ENCODE measurements at places on chromosomes 6 and 20.
A peak's percentile ranks its signal among the peaks of the same experiment; 100 is the strongest.

DNA sequence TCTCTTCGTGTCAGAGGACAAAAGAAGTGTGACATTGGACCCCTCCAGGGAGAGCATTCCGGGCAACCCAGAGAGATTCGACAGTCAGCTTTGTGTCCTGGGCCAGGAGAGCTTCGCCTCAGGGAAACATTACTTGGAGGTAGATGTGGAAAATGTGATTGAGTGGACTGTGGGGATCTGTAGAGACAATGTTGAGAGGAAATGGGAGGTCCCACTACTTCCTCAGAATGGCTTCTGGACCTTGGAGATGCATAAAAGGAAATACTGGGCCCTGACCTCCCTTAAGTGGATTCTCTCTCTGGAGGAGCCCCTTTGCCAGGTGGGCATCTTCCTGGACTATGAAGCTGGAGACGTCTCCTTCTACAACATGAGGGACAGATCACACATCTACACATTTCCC, 9.5 kb upstream of the BTN3A3 start:
- DNase-seq, result no peak

- peak; percentile 30 for DNase-seq
Observed at GRCh38 chr20:22533823-22534751, 50.3 kb downstream of the FOXA2 start.

DNA sequence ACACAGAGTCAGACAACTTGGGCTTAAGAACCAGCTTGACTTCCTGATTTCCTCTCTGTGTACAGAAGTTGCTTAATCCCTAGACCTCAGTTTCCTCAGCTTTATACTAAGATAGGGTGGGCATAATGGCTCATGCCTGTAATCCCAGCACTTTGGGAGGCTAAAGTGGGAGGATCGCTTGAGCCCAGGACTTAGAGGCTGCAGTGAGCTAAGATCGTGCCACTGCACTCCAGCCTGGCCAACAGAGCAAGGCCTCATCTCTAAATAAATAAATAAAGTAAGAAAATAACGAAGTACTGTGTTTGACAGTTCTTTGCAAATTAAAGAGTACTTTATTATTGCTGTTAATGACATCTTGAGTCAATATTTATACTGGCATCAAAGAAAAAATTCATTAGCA, 41.7 kb downstream of the CNKSR3 start:
- no peak for DNase-seq

- DNase-seq, result peak; percentile 32
Observed at GRCh38 chr20:62370115-62370806, 3.1 kb upstream of the LAMA5 start.

GRCh38 chr6:121965739-121966138, 433.7 kb upstream of the HSF2 start:
- no peak for DNase-seq

GRCh38 chr6:11785415-11785773, 6.8 kb upstream of the ADTRP start:
- DNase-seq, result peak; percentile 61

DNA sequence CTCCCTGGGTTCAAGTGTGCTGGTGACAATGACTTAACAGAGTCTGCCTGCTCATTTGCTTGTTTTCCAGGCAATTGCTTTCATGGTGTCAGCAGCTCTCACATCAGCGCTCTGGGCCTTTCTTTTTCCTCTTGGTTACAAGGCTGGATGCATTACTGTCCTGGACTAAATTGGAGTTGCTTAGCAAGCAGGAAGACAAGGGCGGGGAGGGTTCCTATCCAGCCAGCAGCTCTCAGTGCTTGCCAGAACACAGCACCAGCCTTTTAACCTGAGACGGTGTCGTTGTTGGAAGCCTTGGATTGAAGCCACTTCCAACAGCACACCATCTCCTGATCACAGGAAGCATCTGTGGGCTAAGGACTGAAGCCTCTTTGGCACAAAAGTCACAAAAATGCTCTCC, 606.9 kb downstream of the CDH26 start:
- DNase-seq, result no peak

DNA sequence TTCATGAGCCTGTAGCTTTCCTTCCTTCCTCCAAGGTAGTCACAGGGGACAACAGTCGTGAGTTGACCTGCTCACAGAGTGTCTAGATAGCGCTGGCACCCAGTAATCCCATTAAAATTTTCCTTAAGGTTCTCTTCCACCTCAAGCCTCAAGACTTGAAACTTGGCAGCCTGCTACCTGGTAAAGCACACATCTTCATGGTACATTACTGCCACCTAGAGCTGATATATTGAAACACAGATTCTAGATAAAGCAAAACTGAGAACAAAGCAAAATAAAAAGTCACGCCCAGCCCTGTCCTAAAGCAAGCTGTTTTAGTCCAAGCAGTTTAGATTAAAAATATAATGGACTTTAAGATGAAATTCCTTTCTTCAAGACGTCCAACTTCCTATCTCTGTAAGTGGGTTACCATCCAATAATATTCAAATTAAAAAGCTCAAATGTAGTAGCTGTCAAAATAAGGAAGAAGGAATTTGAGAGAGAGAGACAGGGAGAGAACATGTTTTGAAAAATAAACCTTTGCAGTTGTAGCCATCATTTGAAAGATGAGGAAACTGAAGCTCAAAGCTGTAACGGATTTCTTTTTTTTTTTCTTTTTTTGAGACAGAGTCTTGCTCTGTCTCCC, 50.7 kb upstream of the CD83 start:
- peak; percentile 81 for DNase-seq

- no peak for DNase-seq
Observed at GRCh38 chr20:4061987-4062386, 46.6 kb upstream of the RNF24 start.

DNA sequence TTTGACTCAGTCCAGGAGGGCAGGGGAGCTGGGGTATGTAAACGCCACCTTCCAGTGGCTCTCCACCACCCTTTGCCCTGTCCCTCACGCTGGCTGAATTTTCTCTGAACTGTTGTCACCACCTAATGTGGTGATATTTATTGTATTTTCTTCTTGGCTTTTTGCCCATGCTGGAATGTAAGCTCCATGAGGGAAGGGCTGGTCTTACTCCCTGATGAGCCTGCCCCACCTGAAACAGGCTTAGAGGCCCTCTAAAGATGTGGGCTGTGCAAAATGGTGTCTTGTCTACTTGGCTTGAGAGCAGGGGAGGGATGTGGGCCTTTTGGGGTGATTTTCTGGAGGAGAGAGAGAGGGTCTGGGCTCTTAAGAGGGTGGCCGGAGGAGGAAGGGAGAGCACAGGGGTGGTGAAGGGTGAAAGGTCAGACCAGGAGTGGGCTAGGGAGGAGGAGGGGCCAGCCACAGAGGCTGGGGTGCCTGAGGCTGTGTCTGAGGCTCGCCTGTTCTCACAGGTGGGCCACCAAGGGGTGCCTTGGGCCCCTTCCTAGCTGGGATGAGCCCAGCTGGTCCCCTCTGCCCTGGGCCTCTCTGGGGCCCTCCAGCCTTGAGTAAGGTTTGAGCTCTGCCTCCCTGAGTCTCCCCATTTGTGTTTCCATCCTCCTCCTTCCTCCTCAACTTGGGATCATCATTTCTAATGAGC, 37.3 kb downstream of the SPDEF start:
- no peak for DNase-seq

GRCh38 chr6:81051952-81052351, 700.5 kb downstream of the TENT5A start:
- DNase-seq, result no peak

DNA sequence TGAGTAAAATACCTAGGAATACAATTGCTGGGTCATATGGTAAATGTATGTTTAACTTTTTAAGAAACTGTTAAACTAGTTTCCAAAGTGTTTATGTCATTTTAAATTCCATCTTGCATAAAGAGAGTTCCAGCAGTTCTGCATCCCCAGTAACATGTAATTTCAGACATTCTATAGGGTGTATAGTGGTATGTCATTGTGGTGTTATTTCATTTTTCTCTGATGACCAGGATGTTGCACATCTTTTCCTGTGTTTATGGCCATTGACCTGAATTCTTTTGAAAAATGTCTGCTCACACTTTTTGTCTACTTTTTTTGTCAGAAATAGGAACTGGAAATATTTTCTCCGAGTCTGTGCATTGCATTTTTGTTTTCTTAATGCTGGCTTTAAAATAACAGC, 128.9 kb downstream of the TMEM200A start:
- DNase-seq, result no peak

DNA sequence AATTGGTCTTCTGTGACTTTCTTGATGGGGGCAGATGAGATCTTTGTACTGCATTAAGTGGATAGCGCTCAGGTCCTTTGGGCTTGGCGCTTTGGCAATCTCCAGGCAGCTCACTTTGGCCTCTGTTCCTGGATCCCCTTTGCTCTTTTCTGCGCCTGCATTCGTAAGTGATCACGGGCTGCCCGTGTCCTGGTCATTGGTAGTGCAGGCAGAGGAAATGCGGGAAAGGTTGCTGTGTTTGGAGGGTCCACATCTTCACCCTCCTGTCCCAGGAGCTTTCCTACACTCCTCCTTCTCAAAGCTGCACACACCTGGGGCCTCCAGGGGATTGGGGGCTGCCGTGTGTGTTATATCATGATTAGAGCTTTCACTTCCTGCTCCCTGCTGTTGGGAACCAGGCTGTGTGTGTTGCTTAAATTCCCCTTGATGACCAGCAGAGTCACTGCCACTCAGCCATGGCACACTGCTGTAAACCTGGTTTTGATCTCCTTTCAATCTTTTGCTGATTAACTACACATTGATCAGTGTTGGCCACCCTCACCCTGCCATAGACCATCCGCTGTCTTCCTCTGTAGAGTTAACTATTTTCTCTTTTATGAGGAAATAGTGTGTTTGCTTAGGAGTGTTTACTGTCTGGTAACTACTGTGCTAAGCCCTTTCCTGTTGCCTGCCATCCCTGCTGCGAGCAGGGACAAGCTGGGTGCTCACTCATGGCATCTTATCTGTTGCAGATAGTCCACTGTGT, 13.0 kb upstream of the SNHG17 start:
- peak; percentile 62 for DNase-seq

GRCh38 chr6:134549854-134550253, 231.9 kb upstream of the SGK1 start:
- no peak for DNase-seq

DNA sequence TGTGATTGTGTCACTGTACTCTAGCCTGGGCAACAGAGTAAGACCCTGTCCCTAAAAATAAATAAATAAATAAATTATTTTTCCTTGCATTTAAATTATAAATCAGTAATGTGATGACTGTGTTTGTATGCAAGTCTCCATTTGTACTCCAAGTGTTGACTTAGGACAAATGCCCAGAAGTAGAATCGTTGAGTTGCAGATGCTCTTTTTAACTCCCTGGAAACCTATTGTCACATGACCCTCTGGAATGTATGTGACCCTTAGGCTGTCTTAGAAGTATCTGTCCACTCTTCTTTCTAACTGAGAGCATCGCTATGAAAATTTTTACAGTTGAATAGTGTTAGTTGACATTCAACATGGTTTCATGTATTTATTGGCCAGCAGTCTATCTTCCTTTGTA, 18.8 kb downstream of the OR2A4 start:
- DNase-seq, result peak; percentile 44

DNA sequence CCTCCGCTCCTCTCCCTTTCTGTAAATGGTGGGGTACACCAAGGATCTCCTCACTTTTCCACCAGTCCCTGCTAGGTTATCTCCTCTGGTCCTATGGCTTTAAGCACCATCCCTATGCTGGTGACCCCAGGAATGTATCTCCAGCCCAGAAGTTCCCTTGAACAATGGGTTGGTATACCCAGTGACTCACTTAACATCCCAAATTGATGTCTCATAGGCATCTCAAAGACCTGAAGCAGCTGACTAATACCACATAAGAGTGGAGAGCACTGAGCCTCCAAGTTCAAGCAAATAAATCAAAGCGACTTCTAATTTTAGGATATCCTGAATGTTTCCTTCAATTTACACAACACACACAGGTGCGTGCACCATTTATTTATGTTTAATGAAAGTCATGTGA, 48.3 kb downstream of the ADGRF1 start:
- DNase-seq, result peak; percentile 43

DNA sequence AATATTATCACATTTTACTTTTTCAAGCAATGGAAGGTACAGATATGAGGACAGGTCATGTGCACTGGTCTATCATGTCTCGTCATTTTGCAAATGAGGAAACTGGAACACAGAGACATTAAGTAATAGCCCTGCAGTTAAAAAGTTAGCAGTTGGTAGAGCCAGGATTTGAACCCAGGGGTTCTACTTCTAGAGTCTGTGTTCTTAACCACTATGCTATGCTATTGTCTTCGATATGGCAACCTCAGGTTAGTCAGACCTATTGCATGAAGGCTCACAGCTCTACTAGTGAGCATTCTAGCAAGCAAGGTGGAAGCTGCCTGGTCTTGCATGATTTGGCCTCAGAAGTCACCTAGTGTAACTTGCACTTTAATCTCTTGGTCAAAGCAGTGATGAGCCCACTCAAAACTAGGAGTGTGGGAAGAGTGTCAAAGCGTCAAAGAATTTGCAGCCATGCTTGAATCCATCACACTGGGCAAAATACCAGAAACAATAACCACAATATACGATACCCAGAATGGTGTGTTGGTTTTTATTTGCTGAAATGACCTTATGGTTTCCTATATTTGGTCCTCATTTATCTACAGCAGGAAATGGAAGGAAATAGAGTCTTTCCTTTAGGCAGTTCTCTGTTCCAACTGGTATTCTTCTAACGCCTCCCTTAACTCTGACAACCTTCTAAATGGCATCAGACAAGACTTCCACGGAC, 20.4 kb upstream of the BMP2 start:
- peak; percentile 7 for DNase-seq

DNA sequence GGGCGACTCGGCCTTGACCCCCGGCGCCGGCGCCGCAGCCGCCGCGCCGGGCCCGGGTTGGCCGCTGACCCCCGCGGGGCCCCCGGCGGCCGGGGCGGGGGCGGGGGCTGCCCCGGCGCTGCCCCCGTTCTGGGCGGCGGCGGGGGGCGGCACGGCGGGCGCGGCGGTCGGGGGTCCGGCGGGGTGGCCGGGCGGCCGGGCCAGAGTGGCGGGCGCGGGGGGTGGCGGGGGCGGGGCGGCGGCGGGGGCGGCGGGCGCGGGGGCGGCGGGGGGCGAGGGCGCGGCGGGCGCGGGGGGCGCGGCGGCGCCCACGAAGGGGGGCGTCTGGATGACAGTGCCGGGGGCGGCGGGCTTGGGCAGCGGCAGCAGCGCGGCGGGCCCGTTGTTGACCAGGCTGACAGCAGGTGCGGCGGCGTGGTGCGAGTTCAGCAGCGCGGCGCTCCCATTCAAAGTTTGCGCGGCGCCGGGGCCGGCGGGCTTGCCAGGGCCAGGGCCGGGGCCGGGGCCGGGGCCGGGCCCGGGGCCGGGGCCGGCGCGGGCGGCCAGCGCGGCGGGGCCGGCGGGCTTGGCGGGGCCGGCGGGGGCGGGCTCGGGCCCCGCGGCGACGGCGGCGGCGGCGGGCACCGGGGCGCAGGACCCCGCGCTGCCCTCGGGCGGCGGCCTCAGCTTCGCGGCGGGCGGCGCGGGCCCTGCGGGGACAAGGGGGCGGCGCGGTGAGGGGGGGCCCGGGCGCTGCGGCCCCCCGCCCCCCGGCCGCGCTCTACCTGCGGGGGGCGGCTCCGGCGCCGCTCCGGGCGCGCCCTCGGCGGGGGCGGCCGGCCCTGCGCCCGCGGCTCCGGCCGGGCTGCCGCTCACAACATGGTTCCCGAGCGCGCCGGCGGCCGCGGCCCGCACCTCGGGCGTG, 659 bp downstream of the TAF4 start:
- peak; percentile 61 for DNase-seq

- no peak for DNase-seq
Observed at GRCh38 chr6:81304466-81304865, 448.0 kb downstream of the TENT5A start.

Data from DMS53 (cell line).